ENCODE measurements at places on chromosomes 13 and 19.

DNA sequence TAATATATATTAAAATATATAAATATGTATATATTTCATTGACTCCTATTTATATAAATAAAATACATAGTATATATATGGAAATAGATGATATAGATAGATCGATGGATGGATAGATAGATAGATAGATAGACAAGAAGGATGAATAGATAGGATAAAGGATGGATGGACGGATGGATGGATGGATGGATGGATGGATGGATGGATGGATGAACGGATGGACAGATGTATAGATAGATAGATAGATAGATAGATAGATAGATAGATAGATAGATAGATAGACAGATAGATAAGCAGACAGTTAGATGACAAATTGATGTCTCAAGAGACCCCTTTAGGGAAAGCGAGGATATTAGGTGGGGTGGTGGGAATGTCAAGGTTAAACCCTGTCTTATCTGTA lies 15.1 kb downstream of the CYP4F11 start:
- no peak for DNase-seq

DNA sequence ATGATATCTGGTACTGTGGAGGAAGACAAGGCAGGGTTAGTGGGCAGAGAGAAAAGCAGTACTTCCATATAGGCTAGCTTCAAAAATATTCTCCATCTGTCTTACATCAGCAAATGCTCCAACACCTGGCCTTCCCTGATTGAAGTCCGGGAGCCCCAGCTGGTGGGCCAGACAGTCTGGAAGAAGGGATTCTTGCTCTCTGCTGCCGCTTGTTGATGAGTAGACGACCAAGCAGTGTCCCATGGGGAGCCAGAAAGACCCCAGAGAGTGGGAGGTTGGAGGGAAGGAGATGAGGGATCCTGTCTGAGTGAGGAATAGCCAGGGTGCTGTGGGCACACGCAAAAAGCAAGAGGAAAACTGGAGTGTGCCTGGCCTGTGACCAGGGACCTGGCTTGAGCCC lies 95.1 kb downstream of the ATP8A2 start:
- DNase-seq = no peak

DNA sequence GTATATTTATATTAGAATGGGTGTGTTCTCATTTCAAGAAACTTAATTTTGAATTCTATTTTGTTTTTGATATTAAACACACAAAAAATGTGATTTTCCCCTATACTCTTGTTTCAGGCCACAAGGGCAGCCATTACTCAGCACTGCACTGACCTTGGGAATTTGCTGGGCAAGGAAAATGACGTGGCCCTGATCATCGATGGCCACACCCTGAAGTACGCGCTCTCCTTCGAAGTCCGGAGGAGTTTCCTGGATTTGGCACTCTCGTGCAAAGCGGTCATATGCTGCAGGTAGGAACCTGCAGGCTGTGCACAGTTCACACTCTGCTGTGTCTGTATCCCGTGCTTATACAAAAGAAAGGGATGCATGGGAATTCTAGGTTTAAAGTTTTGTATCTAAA lies 327.3 kb downstream of the ATP8A2 start:
- no peak for DNase-seq

- no peak for DNase-seq
Observed at GRCh38 chr13:41401366-41401765, 56.0 kb upstream of the RGCC start.

- DNase-seq = no peak
Observed at GRCh38 chr19:34667349-34668076, 9.4 kb downstream of the SCGB2B2 start.

GRCh38 chr13:30446126-30446500 lies 19.6 kb downstream of the HMGB1 start:
- DNase-seq = no peak

- no peak for DNase-seq
Observed at GRCh38 chr19:45137179-45137761, 23.5 kb downstream of the NKPD1 start.

DNA sequence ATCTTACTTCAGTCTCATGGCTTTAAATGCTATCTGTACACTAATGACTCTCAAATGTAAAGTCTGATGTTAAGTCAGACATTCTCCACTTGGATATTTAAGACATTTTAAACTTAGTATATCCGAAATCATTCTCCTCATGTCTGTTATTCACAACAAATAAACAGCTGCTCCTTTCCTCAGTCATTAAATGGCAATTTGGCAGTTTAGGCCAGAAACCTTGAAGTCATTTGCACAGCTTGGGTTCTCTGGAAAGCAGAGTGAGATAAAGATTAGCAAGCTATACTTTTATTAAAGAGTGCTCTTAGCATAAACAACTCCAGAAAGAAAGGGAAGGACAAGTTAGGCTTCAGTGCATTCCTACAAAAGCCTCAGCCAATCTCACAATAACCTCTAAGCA lies 53.7 kb downstream of the DNAJC15 start:
- DNase-seq = no peak

- no peak for DNase-seq
Observed at GRCh38 chr13:107576430-107576829, 638.9 kb downstream of the LIG4 start.

DNA sequence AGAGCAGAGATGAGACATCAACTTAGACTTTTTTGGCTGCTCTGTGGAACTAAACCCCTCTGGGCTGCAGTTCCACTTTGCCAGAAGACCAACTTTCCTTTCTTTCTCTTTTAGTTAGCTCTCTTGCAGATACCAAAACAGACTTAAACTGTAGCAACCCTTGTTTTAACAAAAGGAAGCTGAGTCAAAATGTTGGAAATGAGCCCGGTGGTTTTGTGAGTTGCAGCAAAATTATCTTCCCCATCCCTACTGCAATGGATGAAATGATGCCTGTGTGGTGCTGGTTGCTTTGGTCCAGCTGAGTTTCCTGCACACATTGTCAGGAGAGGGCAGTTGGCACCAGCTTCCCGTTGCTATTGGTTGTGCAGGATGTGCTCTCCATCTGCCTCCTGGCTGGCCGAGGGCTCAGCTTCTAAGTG lies 115.3 kb downstream of the LRCH1 start:
- DNase-seq = no peak

GRCh38 chr19:2714531-2715269 lies 6.5 kb downstream of the DIRAS1 start:
- no peak for DNase-seq

GRCh38 chr13:51895906-51896888 lies 34.4 kb downstream of the CCDC70 start:
- peak; percentile 34 for DNase-seq

DNA sequence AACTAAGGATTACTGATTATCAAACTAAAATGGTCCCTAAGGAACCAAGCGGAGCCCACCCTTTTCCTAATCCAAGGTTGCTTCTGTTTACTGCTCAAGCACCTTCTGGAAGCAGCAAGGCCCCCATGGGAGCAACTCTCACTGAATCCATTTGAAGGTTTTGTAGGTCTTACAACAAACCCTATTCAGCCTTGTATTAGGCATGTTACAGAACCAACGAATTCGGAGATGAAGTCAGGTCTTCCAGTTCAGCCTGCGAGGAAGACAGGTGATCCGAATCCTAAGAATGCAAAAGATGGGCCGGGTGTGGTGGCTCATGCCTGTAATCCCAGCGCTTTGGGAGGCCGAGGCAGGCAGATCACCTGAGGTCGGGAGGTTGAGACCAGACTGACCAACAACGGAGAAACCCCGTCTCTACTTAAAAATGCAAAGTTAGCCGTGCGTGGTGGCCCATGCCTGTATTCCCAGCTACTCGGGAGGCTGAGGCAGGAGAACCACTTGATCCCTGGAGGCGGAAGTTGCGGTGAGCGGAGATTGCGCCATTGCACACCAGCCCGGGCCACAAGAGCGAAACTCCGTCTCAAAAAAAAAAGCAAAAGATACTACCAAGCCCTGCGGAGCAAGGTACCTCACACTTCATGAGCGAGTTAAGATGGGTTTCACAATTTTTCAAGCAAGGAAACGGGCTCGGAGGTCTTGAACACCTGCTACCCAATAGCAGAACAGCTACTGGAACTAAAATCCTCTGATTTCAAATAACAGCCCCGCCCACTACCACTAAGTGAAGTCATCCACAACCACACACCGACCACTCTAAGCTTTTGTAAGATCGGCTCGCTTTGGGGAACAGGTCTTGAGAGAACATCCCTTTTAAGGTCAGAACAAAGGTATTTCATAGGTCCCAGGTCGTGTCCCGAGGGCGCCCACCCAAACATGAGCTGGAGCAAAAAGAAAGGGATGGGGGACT lies 609 bp downstream of the ZAR1L start:
- DNase-seq = peak; percentile 58

DNA sequence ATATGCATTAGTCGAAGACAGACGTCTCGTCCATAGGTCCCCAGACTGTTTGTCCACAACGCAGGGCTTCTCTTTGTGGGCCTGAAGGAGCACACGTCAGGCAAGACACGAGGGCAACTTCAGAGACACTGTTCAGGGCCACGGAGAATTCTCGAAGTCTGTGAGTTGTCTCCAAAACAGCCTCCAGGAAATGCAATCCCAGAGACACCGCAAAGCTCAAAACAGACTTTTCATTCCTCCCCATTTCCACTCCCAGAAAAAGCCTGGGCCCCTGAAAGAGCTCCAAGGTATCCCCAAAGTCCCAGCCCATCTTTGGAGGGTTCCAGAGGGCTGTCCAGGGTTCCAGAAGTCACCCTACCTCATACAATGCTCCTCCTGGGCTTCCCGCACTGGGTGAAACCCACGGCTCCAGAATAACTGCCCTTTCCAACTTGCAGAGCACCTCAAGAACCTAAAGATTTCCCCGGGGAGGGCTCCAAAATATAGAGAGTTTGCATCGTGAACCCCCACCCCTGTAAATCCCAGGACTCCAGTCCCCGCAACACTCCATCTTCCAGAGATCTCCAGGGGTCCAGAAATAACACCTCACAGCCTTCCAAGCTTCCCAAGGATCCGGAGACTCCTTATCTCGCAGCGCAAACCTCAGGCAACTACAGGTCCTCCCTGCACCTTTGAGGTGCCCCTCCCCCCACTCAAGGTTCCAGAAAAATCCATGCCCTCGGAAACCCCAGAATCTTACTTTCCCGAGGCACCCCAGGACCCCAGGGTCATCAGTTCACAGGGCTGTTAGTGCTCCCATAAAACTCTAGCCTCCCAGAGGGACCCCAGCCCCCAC lies 687 bp upstream of the FTL start:
- DNase-seq = no peak
